ENCODE measurements at places on chromosomes 5 and 9.

DNA sequence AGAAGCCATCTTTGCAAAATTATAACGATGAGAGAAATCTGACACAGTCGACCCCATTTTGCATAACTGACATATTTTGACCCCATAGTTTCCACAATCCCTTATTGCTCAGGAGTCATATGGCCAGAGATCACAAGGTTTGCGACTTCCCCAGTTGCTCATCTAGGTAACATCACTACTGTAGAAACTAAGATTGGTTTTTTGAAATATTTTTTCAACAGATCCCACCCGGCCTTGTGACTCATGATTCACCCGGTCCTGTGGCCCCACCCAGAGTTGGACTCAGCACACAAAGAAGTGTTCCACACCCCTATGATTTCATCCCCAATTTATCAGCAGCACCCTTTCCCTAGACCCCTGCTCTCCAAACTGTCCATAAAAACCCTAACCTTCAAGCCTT lies 50.2 kb downstream of the TIMD4 start:
- DNase-seq: no peak

GRCh38 chr9:15670246-15670645 lies 117.4 kb downstream of the CCDC171 start:
- DNase-seq: no peak

GRCh38 chr9:128201441-128202369 lies 1.5 kb upstream of the DNM1 start:
- DNase-seq: no peak

DNA sequence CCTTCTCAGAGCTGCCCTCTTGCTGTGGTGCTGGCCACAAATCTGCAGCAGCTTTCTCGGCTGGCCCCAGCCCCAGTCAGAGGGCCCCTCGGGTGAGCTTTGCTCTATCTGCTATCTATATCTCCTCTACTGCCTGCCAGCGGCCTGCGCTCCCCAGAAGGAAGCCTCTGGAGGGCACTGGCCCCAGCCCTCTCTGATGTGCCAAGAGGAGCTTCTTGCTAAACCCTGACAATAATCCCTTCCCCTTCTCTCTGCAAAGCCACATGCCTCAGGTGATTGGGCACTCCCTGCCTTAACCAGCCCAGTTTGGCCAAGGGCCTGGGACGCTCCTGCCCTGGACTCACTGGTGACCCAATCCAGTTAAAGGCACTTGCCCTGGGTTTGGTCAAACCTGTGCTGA lies 42.7 kb downstream of the CAMK2A start:
- DNase-seq: no peak

- no peak for DNase-seq
Observed at GRCh38 chr5:132425009-132425937, 55.8 kb downstream of the SLC22A5 start.

DNA sequence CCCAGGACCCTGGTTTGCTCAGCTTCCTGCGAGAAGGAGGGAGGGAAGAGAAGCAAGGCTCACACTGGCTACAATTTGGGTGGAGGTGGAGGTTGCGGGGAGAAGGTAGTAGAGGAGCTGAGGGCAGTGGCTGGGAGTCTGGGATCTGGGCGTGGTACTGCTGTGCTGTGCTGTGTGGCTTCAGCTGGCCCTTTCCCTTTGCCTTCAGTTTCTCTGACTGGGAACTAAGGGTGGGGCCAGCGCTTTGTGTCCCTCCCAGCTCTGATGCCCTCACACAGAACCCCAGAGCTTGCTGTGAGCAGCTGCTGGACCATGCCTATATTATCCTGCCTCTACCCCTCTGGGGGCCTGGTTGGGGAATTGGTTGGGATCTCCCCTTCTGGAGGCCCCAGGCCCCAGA lies 60.9 kb downstream of the RGS3 start:
- no peak for DNase-seq

DNA sequence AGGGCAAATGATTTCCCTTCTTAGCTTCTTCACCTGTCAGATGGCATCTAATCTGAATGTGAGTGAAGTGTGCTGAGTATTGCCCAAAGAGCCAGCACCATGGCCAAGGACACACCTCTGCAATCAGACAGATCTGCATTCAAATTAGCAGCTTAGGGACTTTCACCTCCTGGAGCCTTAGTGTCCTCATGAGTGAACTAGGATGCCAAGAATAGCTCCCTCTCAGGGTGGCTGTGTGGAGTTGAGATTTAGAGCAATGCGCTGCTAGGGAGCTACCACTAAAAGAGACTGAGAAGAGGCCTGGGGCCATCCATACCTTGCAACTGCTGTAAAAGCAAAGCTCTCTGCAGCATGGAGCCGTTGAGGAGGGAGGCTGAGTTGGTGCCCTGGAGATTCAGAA lies 1.4 kb downstream of the CIZ1 start:
- no peak for DNase-seq

- no peak for DNase-seq
Observed at GRCh38 chr5:5483880-5484598, 61.6 kb downstream of the ICE1 start.

- no peak for DNase-seq
Observed at GRCh38 chr9:124747065-124747464, 24.0 kb downstream of the NR6A1 start.

GRCh38 chr5:17399931-17400330 lies 98.1 kb upstream of the TAF11L2 start:
- DNase-seq: no peak

GRCh38 chr5:64166201-64166959 lies 737 bp downstream of the RNF180 start:
- DNase-seq: no peak

- no peak for DNase-seq
Observed at GRCh38 chr5:2006193-2006970, 123.7 kb upstream of the IRX4 start.

DNA sequence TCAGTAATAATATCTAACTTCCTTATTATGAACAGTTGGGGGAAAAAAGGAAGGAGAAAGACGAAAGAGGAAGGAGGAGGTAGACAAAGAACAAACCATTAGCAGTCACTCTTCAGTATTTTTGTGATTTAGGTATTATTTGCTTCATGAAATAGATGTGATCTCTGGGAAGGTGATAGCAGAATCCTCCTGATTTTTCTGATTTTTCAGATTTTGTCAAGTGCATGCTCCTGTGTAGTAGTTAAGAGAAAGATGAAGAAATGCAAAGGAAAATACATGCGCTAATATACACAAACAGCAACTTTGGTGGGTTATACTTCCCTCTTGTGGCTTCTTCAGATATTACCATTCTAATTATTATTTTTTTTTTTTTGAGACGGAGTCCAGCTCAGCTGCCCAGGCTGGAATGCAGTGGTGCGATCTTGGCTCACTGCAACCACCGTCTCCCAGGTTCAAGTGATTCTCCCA lies 31.6 kb downstream of the LMNB1 start:
- peak; percentile 75 for DNase-seq

- no peak for DNase-seq
Observed at GRCh38 chr9:134214386-134214765, 50.0 kb upstream of the RNU6ATAC start.

GRCh38 chr5:2727550-2727949 lies 23.9 kb downstream of the IRX2 start:
- DNase-seq: no peak

Measured in Kasumi-1 (cell line).